Frontal cortex (tissue), 4 donors: ENCODE measurements at places on chromosomes 3 and 15.

GRCh38 chr15:44726136-44726535 lies 10.2 kb upstream of the TRIM69 start:
- no peak for DNase-seq

- no peak for DNase-seq
Observed at GRCh38 chr3:177349384-177349783, 152.1 kb upstream of the TBL1XR1 start.

DNA sequence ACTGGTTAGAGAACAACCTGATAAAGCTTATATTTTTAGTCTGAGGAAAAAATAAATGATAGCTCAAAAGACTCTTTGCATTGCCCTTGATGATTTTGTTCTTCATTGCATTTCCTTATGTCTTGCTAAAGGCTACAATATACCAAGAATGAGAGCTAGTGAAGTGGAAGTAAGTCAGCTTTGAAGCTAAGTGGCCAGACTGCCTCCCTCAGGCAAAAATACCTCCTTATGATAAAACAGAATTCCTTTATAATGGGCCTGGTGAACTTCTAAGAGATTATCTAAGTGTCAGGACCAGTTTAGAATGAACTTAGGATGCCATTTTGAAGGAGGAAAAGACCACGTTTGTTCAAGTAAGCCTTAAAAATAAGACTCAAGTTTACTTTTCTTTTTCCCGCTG lies 678.4 kb downstream of the ROBO2 start:
- no peak for DNase-seq

DNA sequence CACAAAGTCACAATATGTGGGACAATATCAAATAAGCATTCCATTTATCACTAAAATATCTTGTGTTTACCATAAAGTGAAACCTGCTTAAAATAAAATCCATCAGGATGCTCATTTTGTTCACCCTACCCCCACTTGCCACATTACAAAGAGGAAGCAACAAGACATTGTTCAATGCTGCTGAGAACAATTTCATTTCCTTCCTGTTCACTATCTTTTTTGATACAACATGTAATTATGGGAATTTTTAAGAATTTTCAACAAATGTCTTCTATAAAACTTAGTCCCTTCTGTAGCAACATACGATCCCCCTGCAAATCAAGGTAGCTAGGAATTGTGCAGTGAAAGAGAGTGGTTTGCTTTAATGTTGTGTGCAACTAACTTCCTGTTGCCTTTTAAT lies 34.9 kb upstream of the GPR160 start:
- DNase-seq: no peak

GRCh38 chr3:22621205-22621809 lies 581.8 kb upstream of the UBE2E2 start:
- no peak for DNase-seq

DNA sequence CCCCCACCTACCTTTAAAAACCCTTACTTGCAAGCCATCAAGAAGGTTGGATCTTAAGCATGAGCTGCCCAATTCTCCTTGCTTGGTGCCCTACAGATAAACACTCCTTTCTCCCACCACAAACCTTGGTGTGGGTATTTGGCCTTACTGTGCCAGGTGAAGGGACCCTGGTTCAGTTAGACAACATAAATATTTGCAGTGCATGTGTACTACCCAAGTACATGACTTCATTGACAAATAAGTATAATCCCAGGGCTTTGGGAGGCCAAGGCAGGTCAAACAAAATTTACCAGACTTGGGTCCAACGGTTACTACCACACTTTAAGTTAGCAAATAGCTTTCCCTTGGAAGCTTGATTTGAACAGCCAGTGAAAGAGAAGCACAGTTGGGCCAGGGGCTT lies 9.3 kb upstream of the CNOT10 start:
- no peak for DNase-seq

DNA sequence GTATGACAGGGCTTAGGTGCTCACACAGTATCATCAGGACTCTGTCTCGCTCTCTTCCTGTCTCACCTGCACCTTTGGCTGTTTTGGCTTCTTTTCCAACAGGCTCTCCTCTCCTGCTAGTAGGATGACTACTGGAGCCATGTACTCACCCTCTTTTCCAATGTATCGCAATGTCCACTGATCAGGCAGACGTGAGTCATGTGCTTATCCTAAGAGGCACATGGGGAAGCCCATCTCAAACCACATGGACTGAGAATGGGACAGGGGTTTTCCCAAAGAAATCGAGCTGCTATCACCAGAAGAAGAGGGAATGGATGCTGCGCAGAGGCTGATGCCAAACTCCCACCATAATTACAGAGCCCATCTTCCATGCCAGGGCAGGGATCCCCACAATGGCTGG lies 180.6 kb downstream of the IL5RA start:
- no peak for DNase-seq

GRCh38 chr3:35739181-35739809 lies 100.0 kb downstream of the ARPP21 start:
- DNase-seq: no peak

GRCh38 chr3:133206921-133207320 lies 168.7 kb downstream of the TMEM108 start:
- no peak for DNase-seq

DNA sequence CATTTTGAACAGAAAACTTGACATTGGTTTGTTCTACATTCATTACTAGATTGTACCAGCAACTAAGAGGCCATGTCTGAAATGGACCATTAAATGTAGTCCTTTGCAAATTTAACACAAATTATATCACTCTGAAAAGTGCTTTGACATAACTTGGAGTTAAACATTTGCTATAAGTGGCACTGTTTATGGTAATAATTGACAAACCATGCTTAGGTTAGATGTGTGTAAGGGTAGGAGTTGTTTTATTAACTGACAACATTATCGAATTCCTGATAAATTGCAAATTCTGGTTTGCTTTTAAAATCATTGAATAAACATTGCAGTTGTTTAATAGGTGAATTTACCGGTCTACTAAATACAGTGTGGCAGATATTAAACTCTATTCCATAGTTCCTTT lies 6.1 kb upstream of the TMEM207 start:
- DNase-seq: no peak

- DNase-seq: no peak
Observed at GRCh38 chr15:65887565-65887964, 18.3 kb downstream of the RAB11A start.

GRCh38 chr3:108181172-108181571 lies 41.1 kb downstream of the IFT57 start:
- DNase-seq: no peak

- no peak for DNase-seq
Observed at GRCh38 chr3:160403796-160404470, 4.5 kb downstream of the SMC4 start.

DNA sequence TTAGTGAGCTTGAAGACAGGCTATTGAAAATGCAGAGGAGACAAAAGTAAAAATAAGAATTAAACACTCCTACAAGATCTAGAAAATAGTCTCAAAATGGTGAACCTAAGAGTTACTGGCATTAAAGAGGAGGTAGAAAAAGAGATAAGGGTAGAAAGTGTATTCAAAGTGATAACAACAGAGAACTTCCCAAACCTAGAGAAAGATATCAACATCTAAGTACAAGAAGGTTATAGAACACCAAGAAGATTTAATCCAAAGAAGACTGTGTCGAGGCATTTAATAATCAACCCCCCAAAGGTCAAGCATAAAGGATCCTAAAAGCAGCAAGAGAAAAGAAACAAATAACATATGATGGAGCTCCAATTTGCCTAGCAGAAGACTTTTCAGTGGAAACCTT lies 23.3 kb downstream of the PDCD10 start:
- no peak for DNase-seq

DNA sequence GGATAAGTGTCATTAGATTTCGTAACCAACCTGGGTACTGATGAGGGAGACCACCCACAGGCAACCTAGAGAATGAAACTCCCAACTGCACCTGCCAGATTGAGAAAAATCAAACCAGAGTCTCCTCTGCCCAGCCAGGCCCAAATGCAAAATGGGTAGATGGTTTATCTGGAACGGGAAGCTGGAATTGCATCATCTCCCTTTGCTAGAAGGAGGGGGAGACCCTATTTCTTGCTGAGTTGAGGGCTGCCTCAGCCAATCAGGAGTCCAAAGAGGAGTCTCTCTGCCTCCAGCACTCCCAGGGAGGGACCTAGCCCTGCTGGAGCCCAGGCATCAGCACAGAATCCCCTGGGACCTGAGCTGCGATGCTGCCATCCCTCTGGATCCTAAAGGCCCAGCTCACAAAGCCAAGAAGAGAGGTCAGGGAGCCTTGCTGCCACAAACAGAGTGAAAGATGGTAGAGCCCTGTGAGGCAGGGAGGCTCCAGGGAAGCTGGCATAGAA lies 8.1 kb downstream of the RMDN3 start:
- no peak for DNase-seq

GRCh38 chr15:41950127-41950483 lies 22.3 kb downstream of the EHD4 start:
- DNase-seq: no peak

GRCh38 chr3:1350885-1351284 lies 258.1 kb downstream of the CNTN6 start:
- no peak for DNase-seq

DNA sequence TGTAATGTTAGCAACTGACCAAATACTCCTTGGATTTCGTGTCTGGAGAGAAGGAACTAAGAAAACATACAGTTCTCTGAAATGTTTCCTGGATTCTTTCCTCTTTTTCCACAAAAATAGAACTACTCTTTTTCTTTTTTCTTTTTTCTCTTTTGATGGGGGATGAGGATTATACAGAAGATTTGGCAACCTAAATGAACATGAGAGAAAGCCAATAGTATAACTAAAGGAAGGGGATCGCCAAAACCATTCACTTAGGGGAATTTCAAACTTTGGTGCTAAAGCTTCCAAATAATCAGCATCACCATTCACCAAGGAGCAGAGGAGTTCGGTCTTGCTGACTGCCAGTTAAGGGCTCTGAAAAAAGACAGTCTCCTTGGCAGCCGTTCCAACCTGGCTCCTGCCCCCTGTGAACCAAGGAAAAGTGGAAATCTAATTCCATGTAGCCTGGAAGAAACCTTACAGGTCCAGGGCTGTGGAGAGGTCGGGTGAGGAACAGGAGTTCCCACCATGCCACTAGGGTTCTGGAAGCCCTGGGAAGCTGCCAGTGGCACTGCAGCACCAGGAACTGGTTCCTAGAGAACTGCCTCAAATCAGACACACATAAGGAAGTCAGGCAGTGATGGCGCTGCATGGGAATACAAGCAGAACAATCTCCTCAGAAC lies 176.9 kb downstream of the TNIK start:
- DNase-seq: no peak

- DNase-seq: no peak
Observed at GRCh38 chr3:171704002-171704401, 106.3 kb downstream of the PLD1 start.

DNA sequence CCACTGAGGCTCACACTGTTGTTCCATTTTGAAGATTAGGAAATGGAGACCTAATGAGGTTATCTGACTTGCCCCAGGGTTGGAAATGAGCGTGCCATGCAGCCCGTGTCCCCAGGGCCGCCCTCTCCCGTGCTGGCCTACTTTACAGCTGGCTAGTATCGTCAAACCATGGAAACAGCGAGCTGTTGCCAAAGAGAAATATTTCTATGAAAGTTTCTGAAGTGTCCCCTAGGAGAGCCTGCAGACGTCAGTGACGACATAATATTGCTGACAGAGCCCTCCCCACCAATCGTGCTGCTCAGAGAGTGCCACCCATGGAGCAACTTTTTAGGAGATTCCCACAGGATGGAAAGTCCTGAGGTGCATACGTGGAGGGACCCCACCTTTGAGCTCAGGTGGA lies 11.2 kb upstream of the FAM174B start:
- DNase-seq: no peak

GRCh38 chr3:193874512-193874911 lies 261.4 kb upstream of the HES1 start:
- no peak for DNase-seq

DNA sequence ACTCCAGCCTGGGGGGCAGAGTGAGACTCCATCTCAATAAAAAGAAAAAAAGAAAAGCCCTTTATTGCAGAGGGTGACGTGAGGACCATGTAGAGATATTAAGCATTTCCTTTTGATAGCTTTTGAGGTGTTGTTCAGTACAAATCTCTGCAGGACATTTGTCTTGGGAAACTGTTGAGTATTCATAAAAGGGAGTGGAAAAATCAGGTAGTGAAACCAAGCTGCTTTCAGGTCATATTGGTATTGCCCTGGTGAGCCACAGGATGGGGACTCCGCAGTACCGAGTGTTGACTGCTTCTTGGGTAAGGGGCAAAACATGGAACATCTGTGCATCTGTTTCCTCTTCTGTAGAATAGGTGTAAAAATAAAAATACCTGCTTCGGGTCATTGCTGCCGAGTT lies 9.9 kb downstream of the ITPR1 start:
- DNase-seq: no peak

GRCh38 chr3:43512754-43513404 lies 108.9 kb downstream of the ANO10 start:
- DNase-seq: no peak

DNA sequence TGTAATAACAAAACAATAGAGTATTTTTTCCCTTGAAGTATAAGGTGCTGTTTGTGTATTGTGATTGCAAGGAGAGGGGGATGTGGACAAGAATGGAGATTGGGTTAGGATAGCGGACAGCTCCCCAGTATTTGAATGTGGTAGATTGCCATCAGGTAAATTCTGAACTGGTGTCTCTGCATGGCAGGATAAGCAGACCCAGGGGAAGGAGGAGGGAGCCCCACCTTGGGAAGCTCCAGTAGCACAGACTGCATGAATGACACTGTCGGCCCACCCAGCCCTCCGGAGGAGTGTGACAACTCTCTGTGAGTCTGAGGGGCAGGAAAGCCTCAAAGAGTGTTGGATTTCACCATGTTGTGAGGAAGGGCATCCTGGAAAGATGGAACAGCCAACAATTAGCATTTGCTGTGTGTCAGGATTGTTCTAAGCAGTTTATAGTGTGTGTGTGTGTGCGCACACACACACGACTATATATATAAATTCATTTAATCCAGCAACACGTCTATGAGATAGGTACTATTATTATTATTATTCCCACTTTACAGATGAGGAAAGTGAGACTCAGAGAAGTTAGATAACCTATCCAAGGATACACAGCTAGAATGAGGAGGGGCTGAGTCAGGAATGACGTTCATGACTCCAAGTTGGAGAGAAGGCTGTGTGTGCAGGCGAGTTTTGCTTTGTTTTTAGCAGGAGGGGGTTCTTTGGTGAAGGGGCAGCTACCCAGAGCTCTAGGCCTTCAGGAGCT lies 63.4 kb upstream of the LCTL start:
- DNase-seq: no peak

- no peak for DNase-seq
Observed at GRCh38 chr3:161689584-161690298, 193.1 kb downstream of the OTOL1 start.

- DNase-seq: no peak
Observed at GRCh38 chr3:133188996-133189395, 150.8 kb downstream of the TMEM108 start.

DNA sequence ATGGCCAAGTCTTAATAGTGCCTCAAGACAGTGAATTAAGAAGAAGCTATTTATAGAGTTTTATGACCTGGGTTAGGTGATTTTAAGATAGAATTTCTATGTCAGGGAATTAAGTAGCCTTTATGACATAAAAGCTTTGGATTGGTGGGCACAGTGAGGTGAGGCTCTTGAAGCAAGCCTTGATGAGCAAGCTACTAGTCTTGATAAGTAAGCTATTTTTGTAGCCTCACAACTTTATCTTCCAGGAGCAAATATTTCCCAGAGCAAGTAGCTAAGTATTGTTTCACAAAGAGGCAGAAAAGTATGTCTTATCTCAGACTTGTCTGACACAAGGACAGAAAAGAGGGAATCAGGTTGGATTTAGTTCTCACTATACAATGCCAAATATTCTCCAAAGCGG lies 491.7 kb upstream of the RASGRP1 start:
- DNase-seq: no peak
